ENCODE measurements at places on chromosomes 3 and 15.

- DNase-seq: no peak
These were observed 435.1 kb downstream of the LPP start for GRCh38 chr3:188589071-188589470.

DNA sequence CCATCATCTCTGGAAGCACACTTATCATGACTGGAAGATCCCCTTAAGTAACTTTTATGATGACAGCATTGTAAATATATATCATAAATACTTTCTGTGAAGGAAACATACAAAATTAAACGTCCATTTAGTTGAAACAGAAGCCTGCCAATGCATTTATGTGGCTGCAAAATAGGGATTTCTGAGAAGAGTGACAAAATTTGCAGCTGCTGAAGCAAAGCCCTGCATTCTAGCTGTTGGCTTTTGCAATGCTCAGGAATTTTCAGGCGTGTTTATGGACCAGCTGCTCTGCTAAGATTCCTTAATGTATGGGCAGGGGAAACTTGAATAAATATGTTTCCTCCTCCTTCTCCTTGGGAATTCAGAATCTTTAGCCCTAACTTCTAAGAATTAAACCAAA, 137.3 kb downstream of the CACNA2D3 start:
- no peak for DNase-seq

- DNase-seq: peak; percentile 33
These were observed 96.3 kb upstream of the DLG1 start for GRCh38 chr3:197394464-197395321.

- no peak for DNase-seq
These were observed 80.1 kb upstream of the HERC1 start for GRCh38 chr15:63913786-63914315.

GRCh38 chr15:60390871-60391501, 6.8 kb downstream of the ANXA2 start:
- DNase-seq: no peak

DNA sequence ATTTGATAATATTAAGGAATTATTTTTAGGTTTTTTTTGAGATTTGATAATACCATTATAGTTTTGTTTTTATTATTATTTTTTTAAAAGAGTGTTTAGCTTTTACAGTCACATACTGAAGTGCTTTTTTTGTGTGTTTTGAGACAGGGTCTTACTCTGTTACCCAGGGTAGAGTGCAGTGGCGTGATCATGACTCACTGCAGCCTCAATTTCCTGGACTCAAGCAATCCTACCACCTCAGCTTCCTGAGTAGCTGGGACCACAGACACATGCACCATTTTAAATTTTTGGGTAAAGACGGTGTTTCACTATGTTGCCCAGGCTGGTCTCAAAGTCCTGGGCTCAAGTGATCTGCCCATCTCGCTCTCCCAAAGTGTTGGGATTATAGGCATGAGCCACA, 73.0 kb downstream of the SUMF1 start:
- peak; percentile 28 for DNase-seq

DNA sequence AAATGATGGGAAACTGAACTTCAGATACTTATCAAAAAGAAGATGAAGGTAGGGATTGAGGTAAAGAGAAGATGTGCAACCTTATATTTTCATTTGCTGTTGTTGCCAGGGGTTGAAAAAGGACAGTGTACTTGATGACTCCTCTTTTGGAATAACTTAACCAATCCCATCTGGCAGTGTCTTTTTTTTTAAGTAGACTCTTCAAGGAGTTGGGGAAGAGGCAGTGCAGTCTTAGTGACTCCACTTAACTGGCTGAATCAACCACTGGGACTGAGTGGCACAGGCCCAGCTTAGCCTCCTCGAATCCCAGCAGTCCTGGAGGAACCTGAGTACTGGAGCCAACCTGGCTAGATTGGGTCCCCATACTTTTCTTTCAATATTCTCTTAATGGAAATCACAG, 27.3 kb upstream of the FILIP1L start:
- DNase-seq: no peak

GRCh38 chr3:98612587-98612986, 19.2 kb upstream of the CPOX start:
- no peak for DNase-seq

- no peak for DNase-seq
These were observed 668.5 kb downstream of the PLOD2 start for GRCh38 chr3:145492456-145492855.
